Activated naive CD8-positive, alpha-beta T cell treated with anti-CD3 and anti-CD28 coated beads, Interleukin-2, amount 50 U/mL, for 24 hours (primary cell): ENCODE measurements at places on chromosomes 6 and 20.

DNA sequence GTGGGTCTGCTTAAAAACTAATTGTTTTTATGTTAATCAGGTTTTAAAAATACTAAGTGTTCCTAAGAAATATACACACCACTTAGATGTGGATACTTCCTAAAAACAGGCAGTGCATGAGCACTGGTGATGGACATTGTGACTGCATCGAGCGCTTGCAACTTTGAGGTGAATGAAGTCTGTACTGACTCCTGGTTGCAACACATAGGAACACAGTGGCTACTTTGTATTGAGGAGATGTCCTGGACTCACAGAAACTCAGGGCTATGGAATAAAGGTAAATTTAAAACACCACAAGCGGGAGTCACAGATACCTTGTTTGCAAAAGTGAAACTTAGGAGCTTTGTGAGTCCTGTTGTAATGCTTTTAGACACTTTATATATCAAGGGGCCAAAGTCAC, 55.6 kb upstream of the POLR1H start:
- no peak overlapping the region for H3K27ac ChIP-seq
- DNase-seq = no peak
- H3K36me3 ChIP-seq = peaks cover 6% of the 10 kb centered on the region
- H3K4me3 ChIP-seq = peak overlapping the region; percentile 67

- no peaks in the 10 kb centered on the region for H3K4me1 ChIP-seq
- peaks cover 2% of the 10 kb centered on the region for H3K27me3 ChIP-seq
- DNase-seq = no peak
- H3K4me3 ChIP-seq = no peak overlapping the region
Measured at GRCh38 chr20:20849161-20849560, 136.7 kb upstream of the RALGAPA2 start.

- H3K27me3 ChIP-seq = no peaks in the 10 kb centered on the region
- H3K36me3 ChIP-seq = peaks cover 89% of the 10 kb centered on the region
- no peak for DNase-seq
- no peak overlapping the region for H3K4me3 ChIP-seq
Measured at GRCh38 chr6:89936177-89936576, 41.9 kb downstream of the GJA10 start.

DNA sequence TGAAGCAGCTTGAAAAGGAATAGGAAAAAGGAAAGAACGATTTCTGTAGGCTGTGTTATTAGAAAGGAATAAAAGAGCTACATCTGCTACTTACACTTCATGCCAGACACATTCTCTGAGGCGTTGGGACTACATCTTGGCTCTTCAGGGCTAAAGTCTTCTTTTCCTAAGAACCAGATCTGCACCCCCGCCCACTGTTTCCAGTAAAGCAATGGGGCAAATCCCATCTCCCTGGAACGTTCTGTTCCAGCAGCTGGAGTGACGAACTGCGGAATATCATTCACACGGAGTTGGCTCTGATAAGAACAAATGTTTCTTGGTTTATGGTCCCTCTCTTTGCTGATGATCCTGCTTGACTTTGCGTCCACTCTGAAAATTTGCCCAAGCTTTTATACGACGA, 26.9 kb downstream of the FAM50B start:
- no peak for DNase-seq
- no peak overlapping the region for H3K4me3 ChIP-seq
- H3K27ac ChIP-seq = no peak overlapping the region
- no peaks in the 10 kb centered on the region for H3K4me1 ChIP-seq
- H3K36me3 ChIP-seq = no peaks in the 10 kb centered on the region

GRCh38 chr6:12529364-12530019, 187.1 kb upstream of the PHACTR1 start:
- DNase-seq = no peak
- H3K36me3 ChIP-seq = no peaks in the 10 kb centered on the region
- H3K27me3 ChIP-seq = peaks cover 4% of the 10 kb centered on the region
- H3K27ac ChIP-seq = no peak overlapping the region

DNA sequence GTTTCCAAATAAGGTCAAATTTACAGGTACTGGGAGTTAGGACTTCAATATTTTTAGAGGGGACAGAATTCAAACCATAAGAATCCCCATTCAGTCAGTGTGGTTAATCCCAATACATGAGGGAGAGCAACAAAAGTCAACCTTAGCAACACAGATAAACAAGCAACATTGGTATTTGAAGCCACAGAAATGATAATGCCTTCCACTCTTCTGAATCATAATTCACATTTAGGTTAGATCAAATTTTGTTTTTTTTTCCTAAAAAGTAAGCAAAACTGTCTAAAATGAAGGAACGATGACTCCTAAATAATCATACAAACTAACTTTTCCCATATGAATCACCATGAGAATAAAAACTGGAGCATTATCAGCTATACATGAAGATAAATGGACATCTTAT, 246.0 kb upstream of the TENT5A start:
- H3K27ac ChIP-seq = no peak overlapping the region
- H3K4me1 ChIP-seq = peaks cover 2% of the 10 kb centered on the region
- DNase-seq = no peak
- H3K36me3 ChIP-seq = no peaks in the 10 kb centered on the region

- no peaks in the 10 kb centered on the region for H3K36me3 ChIP-seq
- peaks cover 30% of the 10 kb centered on the region for H3K27me3 ChIP-seq
- H3K27ac ChIP-seq = no peak overlapping the region
- H3K4me3 ChIP-seq = no peak overlapping the region
Measured at GRCh38 chr20:51164731-51165130, 141.8 kb upstream of the KCNG1 start.

GRCh38 chr20:50675671-50676376, 15.5 kb downstream of the RIPOR3 start:
- H3K27ac ChIP-seq = no peak overlapping the region
- no peaks in the 10 kb centered on the region for H3K36me3 ChIP-seq
- H3K27me3 ChIP-seq = no peaks in the 10 kb centered on the region
- no peak overlapping the region for H3K4me3 ChIP-seq

GRCh38 chr6:31351401-31352309, 5.3 kb downstream of the HLA-B start:
- no peaks in the 10 kb centered on the region for H3K27me3 ChIP-seq
- peak overlapping the region; percentile 96 for H3K4me3 ChIP-seq
- no peak for DNase-seq
- H3K27ac ChIP-seq = peak overlapping the region; percentile 76
- peaks cover 51% of the 10 kb centered on the region for H3K4me1 ChIP-seq
- peaks cover 35% of the 10 kb centered on the region for H3K36me3 ChIP-seq

GRCh38 chr6:766625-767024, 73.7 kb upstream of the EXOC2 start:
- no peak overlapping the region for H3K4me3 ChIP-seq
- no peaks in the 10 kb centered on the region for H3K36me3 ChIP-seq
- H3K4me1 ChIP-seq = no peaks in the 10 kb centered on the region
- no peak for DNase-seq
- no peak overlapping the region for H3K27ac ChIP-seq

DNA sequence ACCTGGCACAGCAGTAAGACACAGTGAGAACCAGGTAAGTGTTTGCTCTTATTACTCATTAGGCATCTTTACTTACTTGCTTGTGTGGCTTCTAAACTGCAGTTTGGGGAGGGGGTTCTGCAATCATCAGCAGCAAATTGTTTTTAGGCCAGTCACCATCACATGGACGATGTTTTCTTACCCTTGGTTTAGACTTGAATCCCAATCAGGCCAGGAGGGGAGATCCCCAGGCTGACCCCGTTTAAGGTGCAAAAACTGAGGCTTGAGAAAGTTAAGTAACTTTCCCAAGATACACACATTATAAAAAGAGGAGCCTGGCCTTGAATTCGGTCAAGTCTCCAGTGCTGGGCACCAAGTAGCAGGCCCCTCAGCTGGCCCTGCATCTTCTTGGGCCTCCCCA, 51.8 kb upstream of the SLC32A1 start:
- no peaks in the 10 kb centered on the region for H3K36me3 ChIP-seq
- peaks cover 60% of the 10 kb centered on the region for H3K27me3 ChIP-seq
- H3K4me3 ChIP-seq = no peak overlapping the region
- no peak overlapping the region for H3K27ac ChIP-seq
